ENCODE measurements at places on chromosomes 7 and 10.

GRCh38 chr7:141097430-141097829 is 23.6 kb downstream of the TMEM178B start:
- no peak for DNase-seq

- peak; percentile 8 for DNase-seq
These were observed 1136.8 kb upstream of the AUTS2 start for GRCh38 chr7:68461430-68461829.

DNA sequence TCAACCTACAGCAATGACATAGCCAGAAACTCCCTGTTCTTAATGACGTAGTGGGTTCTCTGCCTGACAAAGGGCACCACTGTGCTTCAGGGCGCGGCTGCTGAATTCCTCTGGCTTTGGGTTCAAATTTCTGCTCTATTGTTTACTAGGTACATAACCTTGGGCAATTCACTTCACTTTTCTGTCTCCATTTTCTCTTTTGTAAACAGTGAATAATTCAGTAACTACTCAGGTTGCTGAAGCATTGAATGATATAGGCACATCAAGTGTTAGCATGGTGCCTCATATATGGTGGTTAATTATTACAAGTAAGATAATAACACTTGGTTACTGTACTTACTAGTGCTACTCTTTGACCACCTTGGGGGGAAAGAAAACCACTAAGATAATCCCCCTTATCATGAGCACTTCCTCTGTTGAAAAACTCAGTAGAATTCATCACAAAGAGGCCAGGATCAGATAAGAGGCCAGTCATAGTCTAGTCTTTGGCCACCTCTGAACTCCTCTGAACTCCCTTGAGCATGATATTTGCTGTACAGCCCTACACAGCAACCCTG is 92.0 kb upstream of the AHR start:
- DNase-seq: no peak

GRCh38 chr10:60986791-60987190 is 42.8 kb upstream of the RHOBTB1 start:
- no peak for DNase-seq

GRCh38 chr7:13834328-13834761 is 155.1 kb downstream of the ETV1 start:
- no peak for DNase-seq

DNA sequence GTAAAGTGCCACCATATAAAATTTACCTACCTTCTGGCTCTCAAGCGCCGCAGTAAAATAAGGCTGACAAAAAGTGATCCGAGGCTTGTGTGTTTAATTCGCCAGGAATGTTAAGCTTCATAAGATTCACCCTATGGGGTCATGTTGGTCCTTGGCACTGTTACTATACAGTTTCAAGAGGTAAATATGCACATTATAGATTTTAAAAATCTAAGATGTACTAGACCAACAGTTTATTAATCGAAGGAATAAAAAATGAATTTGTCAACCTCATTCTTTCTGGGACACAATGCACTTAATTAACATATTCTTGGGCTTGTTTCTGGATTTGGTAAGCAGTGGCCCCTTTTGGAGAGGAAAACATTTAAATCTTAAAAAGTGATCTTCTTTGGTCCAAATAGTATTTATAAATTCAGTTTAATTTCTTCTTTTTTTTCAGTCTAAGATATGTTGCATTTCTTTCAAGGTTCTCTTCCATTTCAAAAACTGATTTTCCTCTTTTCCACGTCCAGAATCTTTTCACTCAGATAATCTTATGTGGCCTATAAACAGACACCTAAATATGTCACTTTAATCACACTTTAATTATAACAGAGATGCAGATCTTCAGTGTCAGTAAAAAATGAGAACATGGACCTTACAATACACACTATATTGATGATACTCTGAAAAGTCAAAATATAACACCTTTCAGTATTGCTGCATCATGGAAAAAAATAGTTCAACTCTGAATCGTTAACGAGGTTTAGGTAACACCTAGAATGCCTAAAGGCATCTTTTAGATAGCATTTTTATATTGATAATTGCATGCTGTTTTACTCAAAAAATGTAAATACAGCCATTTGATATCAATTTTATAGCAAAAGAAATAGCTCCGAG is 3.8 kb upstream of the SKIDA1 start:
- DNase-seq: no peak

- DNase-seq: no peak
These were observed 2.7 kb downstream of the CTTNBP2 start for GRCh38 chr7:117870448-117871130.

DNA sequence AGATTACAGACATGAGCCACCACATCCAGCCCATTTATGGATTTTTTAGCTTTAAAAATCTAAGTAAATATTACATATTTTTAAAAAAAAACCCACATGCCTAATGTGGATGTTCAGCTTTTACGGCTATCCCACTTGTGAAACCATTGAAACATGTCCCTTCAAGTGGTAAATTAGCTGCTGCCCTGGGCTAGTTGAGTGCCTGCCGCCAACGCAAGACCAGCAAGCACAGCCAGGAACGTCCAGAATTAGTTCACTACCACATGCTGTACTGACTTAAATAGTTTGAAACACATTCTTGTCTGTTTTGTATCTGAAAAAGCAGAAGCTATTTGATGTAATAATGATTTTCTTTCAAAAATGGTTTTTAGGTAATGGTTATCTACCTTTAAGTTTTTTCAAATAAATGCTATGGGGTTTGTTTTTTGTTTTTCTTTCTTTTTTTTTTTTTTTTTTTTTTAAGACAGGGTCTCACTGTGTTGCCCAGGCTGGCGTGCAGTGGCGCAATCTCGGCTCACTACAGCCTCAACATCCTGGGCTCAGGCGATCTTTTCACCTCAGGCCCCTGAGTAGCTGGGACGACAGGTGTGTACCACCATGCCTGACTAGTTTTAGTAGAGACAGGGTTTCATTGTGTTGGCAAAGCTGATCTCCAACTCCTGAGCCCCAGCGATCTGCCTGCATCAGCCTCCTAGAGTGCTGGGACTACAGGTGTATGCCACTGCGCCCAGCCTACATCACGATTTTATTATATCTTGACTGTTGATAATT is 57.0 kb downstream of the KLRG2 start:
- DNase-seq: no peak

DNA sequence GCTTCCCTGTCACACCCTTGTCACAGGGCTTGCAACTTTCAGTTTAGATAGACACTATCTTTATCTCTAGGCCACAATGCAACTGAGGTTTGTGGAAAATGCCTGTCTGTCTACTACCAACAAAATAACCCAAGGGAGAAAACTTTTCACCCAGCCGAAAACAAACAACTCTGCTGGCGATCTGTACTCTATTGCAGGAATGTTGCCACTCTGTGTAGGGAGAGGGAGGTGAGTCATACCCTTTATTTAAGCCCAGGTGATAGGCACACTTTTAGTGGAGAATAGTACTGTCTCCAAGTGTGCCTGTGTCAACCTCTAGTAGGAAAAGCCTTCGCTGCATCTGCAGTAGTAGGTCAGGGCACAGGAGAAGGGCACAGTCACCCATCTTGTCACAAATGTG is 108.3 kb downstream of the SLC25A40 start:
- no peak for DNase-seq

Measured in HTR-8/SVneo (cell line).